C1 segment of cervical spinal cord (tissue), 14 donors: ENCODE measurements at places on chromosomes 6 and 20.
A peak's percentile ranks its signal among the peaks of the same experiment; 100 is the strongest.

DNA sequence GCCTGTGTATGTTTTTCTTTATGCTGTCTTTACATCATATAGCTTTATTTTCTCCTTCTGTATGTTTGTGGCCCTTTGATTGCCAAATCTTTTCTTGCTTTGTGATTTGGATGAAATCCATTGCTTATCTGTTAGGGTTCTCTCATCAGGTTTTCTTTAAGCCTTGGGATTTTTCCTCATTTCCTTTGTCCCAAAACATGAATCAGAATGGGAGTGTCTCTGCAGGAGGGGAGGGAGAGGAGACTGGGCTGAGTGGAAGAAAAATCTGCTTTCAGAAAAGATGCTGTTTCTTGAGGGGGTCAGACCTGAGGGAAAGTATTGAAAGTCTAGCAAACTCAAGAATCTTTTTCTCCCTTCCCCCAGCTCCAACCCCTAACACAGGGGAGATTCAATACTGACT is 758.0 kb upstream of the MMS22L start:
- DNase-seq: no peak

DNA sequence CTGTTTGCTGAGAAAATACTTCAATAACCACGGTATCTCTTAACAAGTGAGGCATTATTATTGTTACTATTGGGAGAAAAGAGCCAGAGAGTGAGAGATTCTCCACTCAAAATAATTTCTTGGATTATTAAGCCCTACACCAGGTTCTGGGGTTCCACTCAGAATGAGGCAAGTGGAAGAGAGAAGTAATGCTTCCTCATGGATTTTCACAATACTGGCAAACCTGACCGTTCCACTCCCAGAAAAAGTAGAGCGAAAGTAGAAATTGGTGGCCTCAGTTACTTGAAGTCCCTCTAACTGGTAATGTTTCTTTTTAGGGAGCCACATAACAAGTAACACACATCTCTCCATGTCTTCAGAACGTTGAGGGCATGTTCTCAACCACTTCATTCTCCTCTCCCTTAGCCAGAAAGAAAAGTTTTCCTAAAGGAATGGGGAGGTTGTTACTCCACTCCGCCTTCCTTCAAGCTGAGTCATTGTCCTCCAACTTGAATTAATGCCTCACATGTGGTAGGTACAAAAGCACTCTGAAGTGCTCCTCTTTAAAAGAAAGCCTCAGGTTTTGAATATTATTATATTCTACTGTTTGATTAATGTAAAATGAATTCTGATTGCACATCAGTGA is 1.9 kb downstream of the BAG2 start:
- peak; percentile 1 for DNase-seq

DNA sequence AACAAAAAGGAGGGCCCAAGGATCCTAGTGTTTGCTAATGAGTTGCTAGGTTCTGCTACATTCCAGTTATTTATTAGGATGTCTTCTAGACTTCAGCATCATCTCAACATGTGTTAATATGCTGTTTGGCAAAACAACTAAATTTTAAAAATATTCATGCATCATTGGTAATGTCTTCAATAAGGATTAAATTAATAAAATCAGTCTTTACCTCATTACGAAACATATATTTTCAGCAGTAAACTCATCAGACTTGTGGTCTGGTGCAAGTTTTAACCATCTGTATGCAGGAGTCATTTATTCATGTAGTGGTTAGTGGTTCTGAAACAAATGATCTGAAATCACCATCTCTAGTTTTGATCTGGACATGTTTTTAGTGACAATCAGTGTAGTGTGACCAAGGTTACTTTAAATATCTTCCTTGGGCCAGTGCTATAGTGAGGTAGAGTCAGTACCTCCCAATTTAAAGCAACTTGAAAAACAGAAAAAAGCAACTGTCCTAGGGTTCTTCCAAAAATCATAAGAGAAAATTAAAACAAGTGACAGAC is 85.0 kb upstream of the KCNK16 start:
- no peak for DNase-seq

DNA sequence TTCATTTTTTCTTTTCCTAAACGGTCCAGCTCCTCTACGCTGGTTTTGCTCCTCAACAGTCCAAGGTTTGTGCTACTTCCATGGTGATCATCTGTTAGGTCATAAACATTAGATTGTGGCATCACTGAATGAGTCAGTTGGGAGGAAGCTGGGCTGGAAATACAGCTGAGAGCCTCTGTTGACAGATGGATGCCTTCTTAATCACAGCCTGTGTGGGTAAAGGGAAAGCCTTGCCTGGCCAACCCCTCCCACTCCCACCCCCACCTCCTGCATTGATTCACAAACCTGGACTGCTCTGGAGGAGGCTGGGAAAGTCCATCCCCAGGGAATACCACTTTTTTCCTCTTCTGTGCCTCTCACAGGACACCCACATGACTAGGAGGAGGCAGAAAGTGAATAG is 180.6 kb upstream of the CCN2 start:
- DNase-seq: no peak

GRCh38 chr20:24339210-24339641 is 130.2 kb upstream of the SYNDIG1 start:
- no peak for DNase-seq

GRCh38 chr6:25278914-25279747 is at the start of gene CARMIL1:
TSS of gene CARMIL1 (plus strand) at chr6:25279374. CDS start at chr6:25279796, 422 bp downstream.
- peak; percentile 60 for DNase-seq

GRCh38 chr6:56003616-56004015 is 128.2 kb upstream of the BMP5 start:
- DNase-seq: no peak

DNA sequence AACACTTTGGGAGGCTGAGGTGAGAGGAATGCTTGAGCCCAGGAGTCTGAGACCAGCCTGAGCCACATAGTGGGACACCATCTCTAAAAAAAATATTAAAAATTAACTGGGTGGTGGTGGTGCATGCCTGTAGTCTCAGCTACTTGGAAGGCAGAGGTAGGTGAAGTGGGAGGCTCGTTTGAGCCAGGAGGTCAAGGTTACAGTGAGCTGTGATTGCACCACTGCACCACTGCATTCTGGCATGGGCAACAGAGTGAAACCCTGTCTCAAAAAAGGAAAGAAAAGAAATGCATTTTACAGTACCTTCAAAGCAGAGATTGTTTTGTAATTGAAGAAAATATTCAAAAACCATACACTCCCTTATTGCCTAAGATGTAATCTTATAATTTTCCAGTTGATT is 6.5 kb downstream of the OCSTAMP start:
- DNase-seq: no peak

- no peak for DNase-seq
Measured at GRCh38 chr6:24214984-24215383, 89.0 kb downstream of the NRSN1 start.

DNA sequence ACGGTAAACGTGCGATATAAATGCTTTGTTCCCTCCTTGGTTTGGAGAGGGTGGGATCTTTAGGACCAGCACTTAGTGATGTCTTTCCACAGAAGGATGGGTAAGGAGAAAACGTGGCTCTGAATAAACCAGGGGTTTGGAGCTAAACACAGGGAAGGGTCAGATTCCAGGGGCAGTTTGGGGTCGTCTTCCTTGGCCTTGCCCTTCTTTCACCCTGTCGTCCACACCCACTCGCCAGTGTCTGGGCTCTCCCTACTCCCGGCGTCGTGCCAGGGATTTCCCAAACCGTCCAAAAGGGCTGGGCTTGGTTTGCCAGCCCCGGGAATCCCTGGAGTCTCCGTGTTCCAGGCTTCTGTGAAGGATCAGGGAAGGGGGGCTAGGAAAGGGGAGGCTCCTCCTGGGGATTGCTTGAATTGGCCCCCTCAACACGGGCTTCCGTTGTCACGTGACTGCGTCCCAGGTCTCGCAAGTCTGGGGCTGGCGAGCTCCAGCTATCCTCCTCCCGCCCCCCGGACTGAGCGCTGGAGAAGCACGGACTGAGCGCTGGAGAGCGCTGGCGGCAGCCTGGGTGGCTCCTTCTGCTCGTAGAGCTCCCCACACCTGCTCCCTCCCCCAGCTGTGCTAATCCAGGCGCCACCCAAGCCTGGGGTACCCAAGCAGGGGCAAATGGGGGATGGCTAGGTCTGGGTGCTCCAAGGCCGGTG is 9.4 kb upstream of the ARMC12 start:
- DNase-seq: peak; percentile 72

- no peak for DNase-seq
Measured at GRCh38 chr6:143959927-143960326, 48.1 kb downstream of the PLAGL1 start.

DNA sequence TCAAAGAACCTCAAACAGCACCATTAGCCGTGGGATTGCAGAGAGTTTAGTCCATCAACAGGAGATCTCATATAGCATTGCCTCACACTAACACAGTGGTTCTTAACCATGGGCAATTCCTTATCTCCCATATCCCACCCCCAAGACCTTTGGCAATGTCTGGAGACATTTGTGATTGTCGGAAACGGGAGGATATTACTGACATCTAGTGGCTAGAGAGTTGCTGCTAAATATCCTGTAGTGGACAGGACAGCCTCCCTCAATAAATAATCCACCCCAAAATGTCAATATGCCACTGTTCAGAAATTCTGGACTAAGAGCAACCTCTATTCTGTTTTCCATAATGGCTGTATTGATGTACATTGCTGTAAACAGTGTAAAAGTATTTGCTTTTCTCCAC is 210.1 kb upstream of the CCN2 start:
- DNase-seq: no peak

- no peak for DNase-seq
Measured at GRCh38 chr6:155890409-155890808, 434.8 kb upstream of the NOX3 start.

DNA sequence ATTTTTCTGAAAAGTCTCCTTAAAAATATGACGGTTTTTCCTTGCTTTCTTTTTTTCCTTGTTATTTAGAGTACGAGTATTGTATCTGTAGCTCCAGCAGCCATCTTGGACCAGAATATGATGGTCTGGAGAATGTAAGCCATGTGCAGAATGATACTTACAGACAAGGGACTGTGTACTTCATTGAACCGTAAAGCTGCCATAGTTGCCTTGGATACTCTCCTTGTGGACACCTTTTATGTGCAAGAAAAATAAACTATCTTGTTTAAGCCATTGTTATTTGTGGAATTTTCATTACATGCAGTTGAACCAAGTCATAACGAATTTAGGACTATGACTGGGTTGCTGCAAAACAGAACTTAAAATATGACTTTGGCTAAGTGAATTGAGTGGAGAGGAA is 485.8 kb upstream of the CITED2 start:
- DNase-seq: no peak

DNA sequence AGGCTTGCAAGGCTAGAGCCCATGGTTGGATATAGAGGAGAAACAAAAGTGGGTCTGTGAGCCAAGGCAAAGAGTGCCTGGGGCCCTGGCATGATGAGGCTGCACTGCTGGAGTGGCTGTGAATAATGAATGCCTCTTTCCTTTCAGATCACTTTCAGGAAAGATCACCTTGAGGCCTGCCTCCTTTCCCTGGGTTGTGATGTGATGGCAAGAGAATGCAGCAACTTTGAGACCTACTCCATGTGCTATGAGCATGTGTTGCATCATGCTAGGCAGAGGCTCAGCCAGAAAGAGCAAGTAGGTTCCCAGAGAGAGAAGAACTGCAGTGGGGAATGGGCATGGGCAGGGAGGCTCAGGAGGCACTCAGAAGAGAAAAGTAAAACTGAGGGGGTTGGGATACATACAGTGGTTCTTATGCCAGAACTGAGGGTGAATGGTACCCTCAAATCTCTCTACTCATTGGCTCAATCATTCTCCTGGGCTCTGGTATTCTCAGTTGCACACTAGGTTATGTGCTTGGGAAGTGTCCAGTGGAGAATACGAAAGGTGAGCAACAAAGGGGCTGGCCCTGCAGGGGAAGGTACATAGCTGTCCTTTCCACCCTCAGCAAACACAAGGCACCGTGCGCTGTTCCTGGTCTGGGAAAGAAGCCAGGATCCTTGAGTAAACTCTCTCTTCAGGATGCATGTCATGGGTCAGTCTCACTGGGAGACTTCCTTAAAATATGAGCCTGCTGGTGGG is 45.9 kb downstream of the CD164 start:
- no peak for DNase-seq

DNA sequence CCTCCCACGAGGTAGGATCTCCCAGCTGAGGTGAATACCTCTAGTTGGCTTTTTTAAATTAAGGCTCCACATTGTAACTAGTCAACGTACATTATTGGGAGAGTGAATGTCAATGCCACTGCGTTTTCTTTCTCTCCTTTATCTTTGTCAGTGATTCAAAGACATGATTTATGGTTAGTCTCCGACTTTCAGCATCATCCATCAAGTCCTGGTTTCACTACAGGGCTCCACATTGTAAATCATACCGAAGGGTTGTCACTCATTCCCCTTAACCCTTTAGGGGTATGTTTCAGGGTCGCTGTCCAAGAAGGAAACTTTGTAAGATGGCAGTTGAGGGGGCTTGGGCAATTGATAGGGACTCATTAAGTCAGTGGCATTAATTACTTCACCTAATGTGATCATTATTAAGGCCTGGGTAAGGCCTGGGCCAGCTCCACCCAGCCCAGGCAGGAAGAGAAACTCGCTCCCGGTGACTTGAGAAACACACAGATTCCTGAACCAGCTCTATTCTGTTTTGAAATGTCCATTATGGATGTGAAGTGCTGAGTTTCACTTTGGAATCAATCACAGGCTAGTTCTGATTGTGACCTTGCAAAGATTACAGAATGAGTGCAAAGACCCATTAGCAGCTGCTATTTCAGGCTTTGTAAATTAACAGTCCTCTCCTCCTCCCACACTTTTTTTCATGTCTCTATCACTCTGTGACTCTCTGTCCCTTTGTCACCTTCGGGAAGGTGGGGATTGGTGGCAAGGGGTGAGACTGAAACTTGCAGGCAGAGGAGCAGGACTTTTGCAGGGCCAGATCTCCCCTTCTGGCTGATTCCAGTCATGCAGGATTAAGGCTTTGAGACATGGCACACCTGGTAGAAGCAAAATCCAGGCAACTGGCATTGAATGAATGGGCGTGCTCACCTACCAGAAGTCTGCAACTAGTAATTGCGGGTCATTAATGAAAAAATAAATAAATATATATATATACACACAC is 222.4 kb downstream of the TSHZ2 start:
- DNase-seq: no peak

DNA sequence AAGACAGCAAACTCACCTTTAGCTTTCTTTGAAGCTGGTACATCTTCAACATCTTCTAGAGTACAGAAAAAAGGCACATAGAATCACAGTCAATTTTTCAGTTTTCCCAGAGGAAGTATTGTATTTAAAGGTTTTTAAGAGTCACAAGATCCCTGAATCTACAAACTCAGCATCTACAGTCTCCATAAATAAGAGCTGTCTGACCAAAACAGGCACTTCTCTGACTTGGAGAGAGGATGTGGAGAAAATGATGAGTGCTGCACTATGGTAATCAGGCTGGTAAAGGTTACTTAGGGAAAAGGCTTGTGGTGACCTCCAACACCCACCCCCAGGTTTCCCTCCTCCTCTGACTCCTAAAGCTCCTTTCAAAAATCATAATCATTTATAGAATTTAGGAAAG is 228.0 kb downstream of the CLVS2 start:
- no peak for DNase-seq

DNA sequence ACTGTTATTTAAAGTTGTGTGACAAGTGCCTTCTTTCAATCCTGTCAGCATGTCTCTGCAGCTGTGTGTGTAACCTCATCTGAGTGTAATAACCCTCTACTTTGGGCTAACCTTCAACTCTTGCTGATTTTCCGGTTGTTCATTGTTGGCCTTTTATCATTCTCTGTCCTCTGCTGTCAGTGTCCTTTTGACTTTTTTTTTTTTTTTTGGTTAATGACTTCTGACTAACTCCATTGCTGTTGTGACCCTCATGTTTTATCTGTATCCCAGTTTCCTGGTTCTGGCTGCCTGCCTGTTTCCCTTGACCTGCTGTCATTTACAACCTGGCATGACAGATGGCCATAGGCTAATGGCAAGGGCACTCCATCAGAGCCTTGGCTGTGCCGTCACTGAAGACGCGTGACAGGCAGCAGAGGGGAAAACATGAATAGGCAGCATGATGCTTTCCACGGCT is 145.7 kb upstream of the MAN1A1 start:
- no peak for DNase-seq
